ENCODE measurements at places on chromosomes 3 and 15.
A peak's percentile ranks its signal among the peaks of the same experiment; 100 is the strongest.

GRCh38 chr3:179703816-179704215 is 51.0 kb downstream of the USP13 start:
- no peak for DNase-seq

GRCh38 chr3:8835385-8835784 is 66.0 kb upstream of the OXTR start:
- no peak for DNase-seq

DNA sequence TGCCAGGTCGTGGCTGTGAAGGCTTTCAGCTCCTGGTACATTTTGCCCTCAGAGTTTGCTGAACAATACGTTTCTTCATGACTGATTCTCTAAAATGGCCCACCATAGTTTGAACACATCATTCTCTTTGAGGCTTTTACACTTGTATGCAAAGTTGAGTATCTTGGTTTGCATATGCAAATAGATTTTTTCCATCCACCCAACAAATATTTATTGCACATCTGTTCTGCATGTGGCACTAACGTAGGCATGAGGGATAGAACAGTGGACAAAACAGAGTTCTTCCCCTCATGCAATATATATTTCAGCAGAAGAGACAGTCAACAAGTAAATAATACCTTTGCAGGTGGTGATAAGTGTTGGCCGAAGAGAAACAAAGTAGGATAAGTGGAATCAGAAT is 55.2 kb downstream of the KAT2B start:
- no peak for DNase-seq

DNA sequence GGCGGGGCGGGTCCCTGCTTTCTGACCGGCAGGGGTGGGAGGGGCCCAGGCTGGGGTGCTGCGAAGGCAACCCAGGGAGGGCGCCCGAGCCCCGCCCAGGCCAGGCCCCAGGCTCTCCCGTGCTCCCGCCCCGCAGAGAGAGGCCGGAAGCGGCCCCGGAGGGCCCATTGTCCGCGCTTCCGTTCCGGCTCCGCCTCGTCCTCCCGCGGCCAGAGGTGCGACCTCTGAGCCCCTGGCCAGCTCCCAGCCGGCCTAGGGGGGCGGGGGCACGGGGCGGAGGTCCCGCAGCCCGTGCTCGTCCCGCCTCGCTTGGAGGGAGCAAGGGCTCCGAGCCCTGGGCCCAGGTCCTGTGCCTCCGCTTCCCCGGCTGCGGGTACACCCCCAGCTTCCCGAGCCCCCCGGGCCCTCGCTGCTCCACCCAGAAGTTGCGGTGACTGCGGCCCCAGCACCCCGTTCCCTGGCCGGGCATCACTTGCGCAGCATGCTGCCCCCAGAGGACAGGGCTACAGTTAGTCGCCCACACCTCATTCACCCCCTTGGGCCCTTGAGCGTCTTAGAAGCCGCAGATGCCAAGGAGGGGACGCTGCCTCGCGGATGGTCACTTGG is 20.4 kb upstream of the PLXND1 start:
- peak; percentile 72 for DNase-seq

- DNase-seq = peak; percentile 3
Measured at GRCh38 chr3:100650651-100651619, 41.5 kb downstream of the ADGRG7 start.
